ENCODE measurements at places on chromosomes 5 and 9.

DNA sequence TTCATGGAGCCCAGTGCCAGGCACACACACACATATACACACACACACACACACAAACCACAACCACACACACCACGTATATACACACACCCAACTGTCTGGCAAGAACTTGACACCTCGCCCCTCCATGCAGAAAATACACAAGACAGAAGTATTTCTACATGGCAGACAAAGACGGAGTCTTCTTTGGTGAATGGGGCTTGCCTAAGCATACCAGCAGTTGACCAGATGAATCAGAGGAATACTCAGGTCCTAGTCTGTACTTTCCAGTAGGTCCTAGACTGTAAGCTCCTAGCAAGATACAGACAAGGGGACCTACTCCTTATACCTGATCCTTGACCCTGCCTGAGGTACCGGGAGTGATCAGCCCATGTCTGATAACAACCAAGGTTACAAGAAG lies 60.1 kb downstream of the SIL1 start:
- H3K36me3 ChIP-seq = peaks cover 5% of the 10 kb centered on the region
- H3K27me3 ChIP-seq = no peaks in the 10 kb centered on the region
- H3K27ac ChIP-seq = no peak overlapping the region
- peak overlapping the region; percentile 22 for H3K4me3 ChIP-seq
- H3K4me1 ChIP-seq = peaks cover 19% of the 10 kb centered on the region

GRCh38 chr9:129280236-129280622 lies 102.2 kb upstream of the IER5L start:
- no peaks in the 10 kb centered on the region for H3K36me3 ChIP-seq
- no peak overlapping the region for H3K4me3 ChIP-seq
- DNase-seq = no peak
- H3K4me1 ChIP-seq = peaks cover 4% of the 10 kb centered on the region
- peaks cover 19% of the 10 kb centered on the region for H3K27me3 ChIP-seq
- H3K27ac ChIP-seq = no peak overlapping the region

- no peak overlapping the region for H3K27ac ChIP-seq
- no peaks in the 10 kb centered on the region for H3K36me3 ChIP-seq
- H3K4me3 ChIP-seq = no peak overlapping the region
- peaks cover 34% of the 10 kb centered on the region for H3K27me3 ChIP-seq
- H3K4me1 ChIP-seq = peaks cover 5% of the 10 kb centered on the region
- no peak for DNase-seq
Observed at GRCh38 chr9:113950195-113951031, 74.3 kb downstream of the ZNF618 start.

DNA sequence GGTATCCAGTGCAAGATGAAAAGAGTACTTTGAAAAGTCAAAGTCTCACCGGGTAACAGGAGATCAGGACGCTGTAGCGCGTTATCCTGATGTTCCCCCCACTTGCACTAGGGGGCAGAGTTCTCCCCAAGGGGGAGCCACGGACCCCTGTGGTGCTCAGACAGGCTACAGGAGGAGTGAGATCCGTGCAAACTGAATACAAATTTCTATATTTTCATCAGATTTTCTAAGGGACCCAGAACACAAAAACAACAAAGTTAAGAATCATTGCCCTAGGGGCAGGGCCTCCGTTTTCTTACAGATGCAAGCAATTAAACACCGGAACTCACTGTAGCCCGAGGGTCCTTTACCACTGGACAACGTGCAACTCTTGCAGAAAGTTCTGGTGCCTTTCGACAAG lies 2.0 kb downstream of the MYO10 start:
- no peak overlapping the region for H3K27ac ChIP-seq
- H3K4me3 ChIP-seq = no peak overlapping the region
- DNase-seq = no peak
- peaks cover 64% of the 10 kb centered on the region for H3K27me3 ChIP-seq
- H3K4me1 ChIP-seq = peaks cover 11% of the 10 kb centered on the region

GRCh38 chr9:2263111-2263510 lies 248.0 kb downstream of the SMARCA2 start:
- H3K4me3 ChIP-seq = no peak overlapping the region
- H3K27me3 ChIP-seq = peaks cover 51% of the 10 kb centered on the region
- H3K27ac ChIP-seq = no peak overlapping the region
- H3K4me1 ChIP-seq = peaks cover 5% of the 10 kb centered on the region
- no peak for DNase-seq
- H3K36me3 ChIP-seq = peaks cover 2% of the 10 kb centered on the region

- H3K27ac ChIP-seq = no peak overlapping the region
- no peak for DNase-seq
- peaks cover 22% of the 10 kb centered on the region for H3K4me1 ChIP-seq
- H3K36me3 ChIP-seq = peaks cover 3% of the 10 kb centered on the region
- no peak overlapping the region for H3K4me3 ChIP-seq
Observed at GRCh38 chr5:160427607-160428006, 6.0 kb downstream of the PTTG1 start.

DNA sequence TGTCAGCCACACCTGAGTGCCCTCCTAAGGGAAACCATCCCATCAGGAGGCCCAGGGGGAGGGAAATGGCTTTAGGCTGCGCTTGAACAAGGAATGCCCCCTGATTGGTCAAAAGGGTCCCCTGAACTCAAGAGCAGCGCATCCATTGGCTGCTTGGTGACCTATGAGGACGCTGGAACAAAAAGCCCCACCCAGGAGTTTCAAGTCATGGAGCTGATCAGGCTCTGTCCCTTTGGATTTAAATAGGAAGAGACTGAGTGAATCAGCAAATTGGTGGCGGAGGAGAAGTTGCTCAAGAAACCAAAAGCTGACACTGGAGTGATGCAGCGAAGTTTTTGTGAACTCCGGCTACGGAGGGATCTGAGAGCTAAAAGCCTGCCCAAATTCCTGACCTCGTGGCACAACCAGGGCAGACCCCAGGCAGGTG lies 66.7 kb downstream of the SMIM23 start:
- no peak overlapping the region for H3K4me3 ChIP-seq
- no peaks in the 10 kb centered on the region for H3K27me3 ChIP-seq
- no peak for DNase-seq
- peaks cover 3% of the 10 kb centered on the region for H3K36me3 ChIP-seq
- H3K27ac ChIP-seq = no peak overlapping the region

DNA sequence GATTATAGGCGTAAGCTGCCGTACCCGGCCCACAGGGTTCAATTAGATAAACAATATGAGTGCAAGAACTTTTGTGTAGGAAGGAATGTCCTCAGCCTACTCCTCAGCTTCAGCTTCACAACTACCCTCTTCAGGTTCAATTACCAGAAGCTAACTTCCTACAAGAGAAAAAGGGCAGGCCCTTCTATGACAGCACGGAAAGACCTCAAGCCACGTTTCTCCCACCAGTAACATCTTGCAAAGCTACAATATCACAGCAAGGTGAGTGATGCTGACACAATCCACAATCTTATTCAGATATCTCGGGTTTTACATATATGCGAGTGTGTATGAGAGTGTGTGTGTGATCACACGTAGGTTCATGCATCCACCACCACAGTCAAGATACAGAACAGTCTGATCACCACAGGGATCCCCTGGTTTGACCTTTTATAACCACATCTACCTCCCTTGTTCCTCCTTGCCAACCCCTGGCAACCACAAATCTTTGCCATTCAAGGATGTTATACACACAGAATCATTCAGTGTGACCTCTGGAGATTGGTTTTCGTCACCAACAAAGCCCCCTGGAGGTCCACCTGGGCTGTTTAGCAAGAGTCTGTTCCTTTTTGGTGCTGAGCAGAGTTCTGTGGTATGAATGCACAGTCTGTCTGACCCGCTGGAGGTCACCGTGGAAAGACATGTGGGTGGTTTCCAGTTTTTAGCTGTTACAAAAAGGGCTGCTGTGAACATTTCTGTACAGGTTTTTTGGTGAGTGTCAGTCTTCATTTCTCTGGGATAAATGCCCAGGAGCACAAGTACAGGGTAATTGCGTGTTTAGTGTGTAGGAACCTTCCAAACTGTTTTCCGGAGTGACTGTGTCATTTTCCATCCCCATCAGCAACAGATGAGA lies 38.2 kb downstream of the IPPK start:
- no peak for DNase-seq
- H3K4me3 ChIP-seq = no peak overlapping the region
- H3K4me1 ChIP-seq = peaks cover 5% of the 10 kb centered on the region
- peak overlapping the region; percentile 21 for H3K27ac ChIP-seq
- no peaks in the 10 kb centered on the region for H3K27me3 ChIP-seq

- H3K27me3 ChIP-seq = no peaks in the 10 kb centered on the region
- no peak overlapping the region for H3K4me3 ChIP-seq
- H3K27ac ChIP-seq = no peak overlapping the region
- no peak for DNase-seq
- H3K36me3 ChIP-seq = no peaks in the 10 kb centered on the region
Observed at GRCh38 chr5:15718421-15719179, 218.6 kb downstream of the FBXL7 start.

- no peaks in the 10 kb centered on the region for H3K4me1 ChIP-seq
- H3K36me3 ChIP-seq = no peaks in the 10 kb centered on the region
- peaks cover 21% of the 10 kb centered on the region for H3K27me3 ChIP-seq
- H3K4me3 ChIP-seq = no peak overlapping the region
Observed at GRCh38 chr5:123154886-123155445, 65.9 kb downstream of the PRDM6 start.

- no peak for DNase-seq
- no peak overlapping the region for H3K27ac ChIP-seq
- H3K4me1 ChIP-seq = peaks cover 12% of the 10 kb centered on the region
Observed at GRCh38 chr5:150759334-150759583, 442 bp upstream of the DCTN4 start.

- H3K27me3 ChIP-seq = peaks cover 8% of the 10 kb centered on the region
- peaks cover 3% of the 10 kb centered on the region for H3K36me3 ChIP-seq
- no peak overlapping the region for H3K4me3 ChIP-seq
- no peak for DNase-seq
Observed at GRCh38 chr5:109685916-109686315, 3.8 kb upstream of the MAN2A1 start.

GRCh38 chr9:23380821-23381220 lies 445.2 kb downstream of the ELAVL2 start:
- DNase-seq = no peak
- H3K27me3 ChIP-seq = no peaks in the 10 kb centered on the region
- no peaks in the 10 kb centered on the region for H3K4me1 ChIP-seq

- peaks cover 5% of the 10 kb centered on the region for H3K4me1 ChIP-seq
- H3K36me3 ChIP-seq = no peaks in the 10 kb centered on the region
- H3K27ac ChIP-seq = no peak overlapping the region
Observed at GRCh38 chr5:34895641-34896419, 19.5 kb downstream of the RAD1 start.

DNA sequence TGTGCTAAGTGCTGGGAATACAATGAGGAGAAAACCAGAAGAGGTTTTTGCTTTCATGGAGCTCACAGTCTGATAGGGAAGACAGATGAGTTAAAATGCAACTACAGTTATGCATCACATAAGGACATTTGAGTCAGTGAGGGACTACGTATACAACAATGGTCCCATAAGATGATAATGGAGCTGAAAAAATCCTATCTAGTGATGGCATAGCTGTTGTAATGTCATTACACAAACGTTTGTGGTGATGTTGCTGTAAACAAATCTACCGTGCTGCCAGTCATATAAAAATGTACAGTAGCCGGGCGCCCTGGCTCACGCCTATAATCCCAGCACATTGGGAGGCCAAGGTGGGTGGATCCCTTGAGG lies 110.1 kb upstream of the RAD23B start:
- H3K4me1 ChIP-seq = peaks cover 2% of the 10 kb centered on the region
- H3K36me3 ChIP-seq = no peaks in the 10 kb centered on the region
- H3K4me3 ChIP-seq = no peak overlapping the region

- H3K36me3 ChIP-seq = no peaks in the 10 kb centered on the region
- H3K4me3 ChIP-seq = no peak overlapping the region
- DNase-seq = no peak
Observed at GRCh38 chr5:28165096-28165495, 1126.7 kb upstream of the CDH9 start.

- H3K4me3 ChIP-seq = no peak overlapping the region
- H3K36me3 ChIP-seq = no peaks in the 10 kb centered on the region
- H3K27me3 ChIP-seq = no peaks in the 10 kb centered on the region
- DNase-seq = no peak
- no peaks in the 10 kb centered on the region for H3K4me1 ChIP-seq
- no peak overlapping the region for H3K27ac ChIP-seq
Observed at GRCh38 chr5:2917093-2917492, 165.6 kb upstream of the IRX2 start.

GRCh38 chr5:135971701-135972100 lies 16.9 kb upstream of the LECT2 start:
- H3K4me3 ChIP-seq = no peak overlapping the region
- no peaks in the 10 kb centered on the region for H3K36me3 ChIP-seq
- DNase-seq = no peak
- H3K4me1 ChIP-seq = no peaks in the 10 kb centered on the region

DNA sequence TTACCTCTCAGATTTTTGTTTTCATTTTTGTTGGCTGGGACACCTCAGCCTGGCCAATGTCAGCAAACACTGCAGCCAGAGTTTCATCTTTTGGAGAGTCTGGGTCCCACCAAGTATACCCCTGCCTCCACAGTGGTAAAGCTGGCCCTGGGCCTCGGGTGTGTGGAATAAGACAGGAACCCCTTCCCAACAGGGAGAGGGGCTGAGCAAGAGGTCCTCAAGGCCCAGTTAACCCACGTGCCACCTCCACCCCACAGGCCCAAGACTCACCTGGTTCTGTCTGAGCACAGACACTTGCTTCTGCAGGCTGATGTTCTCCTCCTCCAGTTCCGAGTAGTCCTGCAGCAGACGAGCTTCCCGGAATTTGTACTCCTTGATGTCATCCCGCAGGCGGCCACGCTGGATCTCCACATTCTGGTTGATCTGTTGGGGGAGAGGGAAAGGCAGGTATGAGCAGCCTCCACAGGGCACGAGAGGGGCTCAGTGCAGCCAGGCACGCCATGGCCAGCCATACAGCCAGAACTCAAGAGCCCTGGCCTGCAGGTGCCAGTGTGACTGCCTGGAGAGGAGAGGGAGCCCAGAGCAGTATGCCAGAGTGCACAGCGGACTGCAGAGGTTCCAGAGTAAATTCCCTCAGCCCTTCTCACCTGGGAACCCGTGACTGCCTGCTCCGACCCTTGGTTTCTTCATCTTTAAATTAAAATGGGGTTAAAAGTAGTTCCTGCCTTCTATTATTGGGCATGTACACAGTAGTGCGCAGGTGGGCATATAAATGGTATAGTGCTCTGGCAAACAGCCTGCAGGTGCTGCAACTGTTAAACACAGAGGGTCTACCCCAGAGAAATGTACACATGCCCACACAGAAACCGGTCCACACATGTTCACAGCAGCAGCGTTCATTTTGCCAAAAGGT lies 42.0 kb downstream of the BICD2 start:
- no peak overlapping the region for H3K27ac ChIP-seq
- H3K4me1 ChIP-seq = peaks cover 18% of the 10 kb centered on the region
- no peak for DNase-seq
- H3K27me3 ChIP-seq = no peaks in the 10 kb centered on the region
- H3K4me3 ChIP-seq = no peak overlapping the region

DNA sequence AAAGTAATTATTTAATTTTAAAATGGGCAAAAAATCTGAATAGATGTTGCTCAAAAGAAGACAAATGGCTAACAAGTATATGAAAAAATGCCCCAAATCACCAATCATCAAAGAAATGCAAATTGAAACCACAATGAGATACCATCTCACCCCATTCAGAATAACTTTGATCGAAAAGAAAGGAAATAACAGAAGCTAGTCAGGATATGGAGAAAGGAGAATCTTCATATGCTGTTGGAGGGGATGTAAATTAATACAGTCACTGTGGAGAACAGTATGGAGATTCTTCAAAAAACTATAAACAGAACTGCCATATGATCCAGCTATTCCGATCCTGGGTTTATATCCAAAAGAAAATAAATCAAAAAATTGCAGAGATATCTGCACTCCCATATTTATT lies 418.5 kb upstream of the RGMB start:
- H3K27me3 ChIP-seq = no peaks in the 10 kb centered on the region
- peaks cover 4% of the 10 kb centered on the region for H3K4me1 ChIP-seq

- no peak overlapping the region for H3K4me3 ChIP-seq
- DNase-seq = no peak
- H3K27me3 ChIP-seq = no peaks in the 10 kb centered on the region
- H3K36me3 ChIP-seq = no peaks in the 10 kb centered on the region
- no peaks in the 10 kb centered on the region for H3K4me1 ChIP-seq
- no peak overlapping the region for H3K27ac ChIP-seq
Observed at GRCh38 chr5:163874431-163874830, 369.0 kb downstream of the MAT2B start.

Measured in T-helper 17 cell (primary cell).